ENCODE measurements at places on chromosomes 12 and 14. TPM values are rescaled to one million over a fixed set of nuclear protein-coding genes. Genes with fewer than 3 reads are reported as not detected.

- no peak for DNase-seq
These were observed 15.9 kb downstream of the KIF26A start for GRCh38 chr14:104154246-104154645.

CCDC197 gene
- total RNA-seq = not detected

DNA sequence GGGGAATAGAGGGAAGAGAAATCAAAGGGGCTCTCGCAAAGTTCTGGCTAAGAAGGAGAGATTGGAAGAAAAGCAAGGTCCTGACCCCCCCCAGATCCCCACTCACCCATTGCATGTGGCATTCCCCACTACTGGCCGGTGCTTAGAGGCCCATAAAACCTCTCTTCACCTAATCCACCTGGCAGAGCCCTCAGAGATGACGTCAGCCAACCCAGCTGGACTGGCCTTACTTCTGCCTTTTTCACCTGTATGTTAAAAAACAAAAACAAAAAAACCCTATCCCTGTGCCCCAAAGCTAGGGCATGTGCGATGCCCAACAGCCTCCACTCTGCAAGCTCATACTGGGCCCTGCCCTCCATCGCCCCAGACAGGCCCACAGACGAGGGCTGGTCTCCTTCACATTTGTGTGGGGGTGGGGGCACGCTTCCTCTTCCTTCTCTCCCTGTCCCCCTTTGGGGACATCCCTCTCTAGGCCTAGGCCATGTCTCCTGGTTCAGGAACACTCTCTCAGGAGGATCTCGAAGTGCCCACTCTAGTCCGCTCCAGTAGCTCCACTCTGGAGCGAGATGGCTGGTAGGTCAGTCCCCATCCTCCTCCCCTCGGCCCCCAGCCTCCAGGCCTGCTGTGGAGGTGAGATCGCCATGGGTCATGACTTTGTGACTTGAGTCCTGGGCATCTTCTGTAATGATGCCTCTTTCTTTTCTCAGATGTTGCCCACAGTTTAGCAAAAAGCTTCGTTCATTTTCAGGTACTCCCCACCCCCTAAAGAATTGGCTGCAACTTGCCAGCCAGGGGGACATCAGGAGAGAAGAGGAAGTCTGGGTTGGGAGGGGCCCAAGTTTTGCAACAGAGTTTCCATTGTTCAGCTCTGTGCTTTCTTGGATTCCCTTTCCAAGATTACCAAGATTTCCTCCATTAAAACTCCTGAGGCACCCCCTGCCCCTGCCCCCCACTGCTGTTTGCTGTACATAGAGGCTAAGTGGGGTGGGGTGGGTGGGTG, 37.0 kb downstream of the FIGNL2 start:
- no peak for DNase-seq

GPRC5D gene
- not detected for total RNA-seq

GRCh38 chr12:86097161-86097560, 159.0 kb downstream of the MGAT4C start:
- no peak for DNase-seq

GRCh38 chr12:12909995-12910420, 18.6 kb downstream of the GPRC5A start:
- peak; percentile 56 for DNase-seq

BTBD7 gene
- total RNA-seq = 47.7 TPM

DNA sequence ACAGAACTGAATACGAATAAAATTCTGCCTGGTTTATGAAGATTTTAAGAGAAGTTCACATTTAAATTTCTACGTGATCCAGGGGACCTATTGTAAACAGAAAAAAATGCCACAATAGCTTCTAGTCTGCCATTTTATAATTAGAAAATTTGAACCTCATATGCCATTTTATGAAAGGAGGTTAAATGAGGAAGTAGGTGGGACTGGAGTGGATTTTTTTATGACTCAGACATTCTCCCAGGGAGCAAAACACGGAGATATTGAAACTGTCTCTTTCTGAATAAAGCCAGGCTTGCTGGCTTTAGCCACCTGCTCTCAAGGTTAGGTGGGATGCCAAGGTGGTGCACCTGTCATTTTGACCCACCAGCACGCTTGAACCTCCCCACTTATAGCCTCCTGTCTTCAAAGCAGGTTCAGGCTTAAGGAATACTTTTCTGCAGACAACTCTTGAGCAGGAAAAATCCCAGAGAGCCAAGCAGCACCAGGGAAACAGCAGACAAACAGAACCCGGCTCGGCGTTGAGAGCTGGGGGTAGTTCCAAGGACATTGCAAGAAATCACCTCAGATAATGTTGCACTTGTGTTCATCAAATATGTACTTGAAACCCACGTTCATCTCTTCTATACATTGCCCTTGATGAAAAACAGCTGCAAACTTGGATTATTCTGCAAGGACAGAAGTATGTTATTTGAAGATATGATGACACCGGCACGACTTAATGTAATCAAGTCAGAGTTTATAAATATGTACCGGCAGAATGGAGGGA, 203.7 kb downstream of the PPM1H start:
- no peak for DNase-seq

DPPA3 gene
- total RNA-seq = not detected

DNA sequence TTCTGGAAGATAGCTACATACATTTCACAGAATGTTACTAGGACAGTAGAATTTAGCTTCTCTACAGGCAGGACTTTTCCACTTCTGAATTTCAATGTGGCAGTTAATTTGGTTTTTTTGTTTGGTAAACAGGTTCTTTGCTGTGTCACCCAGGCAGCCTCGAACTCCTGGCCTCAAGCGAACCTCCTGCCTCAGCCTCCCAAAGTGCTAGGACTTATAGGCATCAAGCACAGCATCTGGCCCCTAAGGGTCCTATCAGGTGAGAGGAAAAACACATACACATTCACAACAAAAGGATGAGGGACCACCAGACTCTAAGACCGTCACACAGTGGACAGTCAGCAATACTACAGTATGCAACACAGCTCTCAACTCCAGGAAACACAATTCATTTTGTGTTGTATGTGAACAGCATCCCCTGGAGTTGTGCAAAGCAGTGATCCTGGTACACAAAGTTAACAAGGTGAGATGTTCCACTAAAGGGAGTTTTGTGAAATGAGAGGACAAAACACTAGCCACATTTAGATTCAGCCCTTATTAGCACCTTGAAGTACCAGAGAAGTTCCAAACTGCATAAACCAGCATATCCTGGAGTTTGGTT, 6.9 kb downstream of the ATP2B1 start:
- DNase-seq = no peak

DNA sequence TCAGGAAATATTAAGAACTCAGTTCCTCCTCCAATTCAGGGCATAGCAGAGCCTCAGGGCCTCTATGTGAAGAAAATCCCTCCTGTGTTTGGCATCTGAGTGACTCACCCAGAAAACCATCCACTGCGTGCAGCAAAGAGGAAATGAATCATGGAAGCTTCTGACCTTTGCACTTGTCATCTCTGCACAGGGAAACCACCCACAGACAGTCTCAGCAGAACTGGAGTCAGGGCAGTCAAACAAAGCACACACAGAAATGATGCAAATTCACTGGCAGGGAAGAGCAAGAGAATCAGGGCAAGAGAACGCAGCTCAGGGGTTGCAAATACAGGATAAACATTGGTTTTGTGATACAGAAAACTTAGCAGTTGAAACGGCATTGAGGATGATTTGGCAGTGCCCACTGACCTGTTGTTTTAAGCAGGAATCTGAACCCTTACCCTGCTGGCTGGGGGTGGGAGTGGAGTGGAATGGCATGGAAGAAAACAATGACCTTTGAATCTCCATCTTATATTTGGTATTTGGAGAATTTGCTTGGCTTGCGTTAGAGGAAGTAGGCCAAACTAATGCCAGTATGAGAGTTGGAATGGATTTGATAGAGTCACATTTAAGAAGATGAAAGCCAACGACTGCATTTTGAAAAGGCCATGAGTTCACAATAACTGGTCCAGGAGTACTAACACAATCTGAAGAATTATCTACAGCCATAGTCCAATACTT, 53.5 kb downstream of the PHLDA1 start:
- peak; percentile 53 for DNase-seq

SDR9C7 gene
- total RNA-seq = not detected
